ENCODE measurements at places on chromosomes 16 and 17.

DNA sequence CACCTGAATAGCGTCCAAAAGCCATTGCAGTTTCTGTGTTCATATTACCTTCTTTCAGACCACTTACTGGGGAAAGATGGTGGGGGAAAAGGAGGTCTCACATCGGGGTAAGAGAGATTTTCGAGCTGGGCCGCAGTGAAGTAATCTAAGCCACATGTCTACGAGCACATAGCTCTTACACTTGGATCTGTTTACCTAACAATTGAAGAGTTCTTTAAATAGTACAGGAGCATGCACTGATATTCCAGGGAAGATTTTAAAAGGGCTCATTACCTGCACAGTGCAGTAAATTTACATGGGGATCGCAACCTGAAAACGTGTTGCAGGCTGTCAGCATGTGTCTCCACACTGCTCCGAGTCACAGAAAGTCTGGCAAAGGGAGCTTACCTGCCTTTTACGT lies 12.6 kb downstream of the MAF start:
- no peaks in the 10 kb centered on the region for H3K36me3 ChIP-seq
- peaks cover 12% of the 10 kb centered on the region for H3K27me3 ChIP-seq
- no peak overlapping the region for H3K27ac ChIP-seq
- no peak for DNase-seq
- H3K4me1 ChIP-seq, result peaks cover 16% of the 10 kb centered on the region

DNA sequence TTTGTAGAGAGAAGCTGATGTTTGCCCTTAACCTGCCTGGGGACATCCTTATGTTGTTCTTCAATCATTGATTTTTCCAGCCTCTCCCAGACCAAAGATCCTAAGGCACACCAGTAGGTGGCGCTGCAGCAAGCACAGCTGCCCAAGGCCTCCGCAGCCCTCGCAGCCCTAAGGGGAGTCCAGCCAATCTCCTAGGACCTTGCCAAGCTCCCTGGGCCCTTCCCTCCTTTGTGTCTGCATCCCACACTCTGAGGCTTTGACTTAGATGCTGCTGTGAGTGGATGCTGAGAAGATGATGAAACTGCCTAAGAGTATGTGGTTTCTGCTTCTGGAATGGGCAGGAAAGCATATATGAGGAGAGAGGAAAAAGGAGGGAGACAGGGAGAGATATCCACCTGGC lies 47.1 kb downstream of the SPACA3 start:
- H3K4me3 ChIP-seq, result no peak overlapping the region
- H3K4me1 ChIP-seq, result no peaks in the 10 kb centered on the region
- DNase-seq, result peak; percentile 14
- H3K36me3 ChIP-seq, result no peaks in the 10 kb centered on the region

DNA sequence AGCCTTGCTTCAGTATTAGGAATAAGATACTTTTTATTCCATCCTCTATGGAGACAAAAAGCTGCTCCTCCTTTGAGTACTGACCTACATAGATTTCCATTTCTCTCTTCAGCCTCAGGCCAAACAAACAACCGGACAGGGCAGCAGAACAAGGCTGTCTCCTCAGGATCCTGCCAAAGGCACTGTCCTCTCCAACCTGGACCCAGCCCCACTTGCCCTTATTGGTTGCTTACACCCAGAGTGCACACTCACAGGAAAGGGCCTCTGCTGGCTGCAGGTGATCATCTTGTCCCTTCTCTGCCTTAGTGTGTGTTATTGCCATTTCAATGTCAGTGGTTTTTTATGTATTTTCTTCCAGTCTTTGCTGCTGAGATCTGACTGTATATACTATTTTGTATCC lies 26.6 kb downstream of the LIG3 start:
- H3K36me3 ChIP-seq, result peaks cover 59% of the 10 kb centered on the region
- H3K27ac ChIP-seq, result no peak overlapping the region
- H3K27me3 ChIP-seq, result no peaks in the 10 kb centered on the region
- peaks cover 4% of the 10 kb centered on the region for H3K4me1 ChIP-seq

- H3K27me3 ChIP-seq, result peaks cover 14% of the 10 kb centered on the region
- no peak overlapping the region for H3K4me3 ChIP-seq
- no peak overlapping the region for H3K27ac ChIP-seq
- no peak for DNase-seq
- H3K36me3 ChIP-seq, result no peaks in the 10 kb centered on the region
These were observed 28.8 kb downstream of the ATP2C2 start for GRCh38 chr16:84397090-84397489.

- no peaks in the 10 kb centered on the region for H3K27me3 ChIP-seq
- H3K36me3 ChIP-seq, result peaks cover 2% of the 10 kb centered on the region
- H3K27ac ChIP-seq, result no peak overlapping the region
- H3K4me3 ChIP-seq, result no peak overlapping the region
- H3K4me1 ChIP-seq, result peaks cover 41% of the 10 kb centered on the region
These were observed 29.7 kb downstream of the GSE1 start for GRCh38 chr16:85642762-85643358.

DNA sequence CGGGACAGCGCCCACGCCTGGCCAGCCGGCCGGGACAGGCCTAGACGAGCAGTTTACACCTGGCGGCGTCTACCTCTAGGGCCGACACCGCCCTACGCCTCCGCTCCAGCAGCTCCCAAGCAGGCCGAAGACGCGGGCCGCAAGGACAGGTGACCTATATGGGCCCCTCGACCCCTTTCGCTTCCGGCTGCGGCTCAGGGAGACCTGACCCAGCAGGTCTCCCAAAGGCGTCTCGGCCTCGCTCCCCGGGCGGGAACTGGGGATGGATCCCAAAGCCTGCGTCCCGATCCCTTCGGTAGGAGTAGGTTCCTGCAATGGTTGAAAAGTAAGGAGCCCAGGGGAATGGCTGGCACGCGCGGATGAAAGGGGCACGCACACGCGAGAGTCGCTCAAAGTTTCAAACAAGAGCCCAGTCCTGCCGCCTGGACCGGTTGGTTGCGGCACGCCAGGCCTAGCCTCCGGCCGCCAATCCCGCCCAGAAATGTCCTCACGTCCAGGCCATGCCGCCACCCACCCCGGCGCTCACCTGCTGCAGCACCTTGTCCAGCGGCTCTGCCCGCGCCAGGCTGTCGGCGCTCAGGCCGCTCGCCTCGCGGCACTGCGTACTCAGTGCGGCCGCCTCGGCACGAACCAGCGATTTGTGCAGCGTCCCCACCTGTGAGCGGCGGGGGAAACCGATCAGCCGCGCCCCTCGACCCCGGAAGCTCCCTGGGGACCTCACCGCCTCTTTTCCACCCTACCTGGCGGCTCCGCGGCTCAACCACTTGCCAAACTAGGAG lies 630 bp downstream of the ESRP2 start:
- peaks cover 12% of the 10 kb centered on the region for H3K36me3 ChIP-seq
- H3K4me1 ChIP-seq, result peaks cover 35% of the 10 kb centered on the region
- peak; percentile 24 for DNase-seq

DNA sequence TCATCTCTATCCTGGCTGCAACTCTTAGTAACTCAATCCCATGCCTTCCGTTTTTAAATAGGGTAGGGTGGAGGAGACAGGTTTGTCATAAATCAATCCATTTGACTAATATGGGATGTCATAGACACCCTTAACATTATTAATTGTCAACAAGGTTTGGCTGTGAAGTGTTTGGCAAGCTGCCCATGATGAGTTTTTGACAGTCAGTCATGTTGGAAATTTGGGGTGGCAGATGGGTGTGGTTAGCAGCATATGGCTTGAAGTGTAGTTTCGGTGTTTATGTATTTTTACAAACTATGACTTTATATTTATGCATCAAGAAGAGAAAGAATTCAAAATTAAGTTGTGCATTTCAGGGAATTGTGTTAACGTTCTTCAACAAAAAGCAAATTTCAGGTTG lies 221.8 kb upstream of the CDH5 start:
- no peak overlapping the region for H3K27ac ChIP-seq
- H3K4me3 ChIP-seq, result no peak overlapping the region
- no peak for DNase-seq
- peaks cover 4% of the 10 kb centered on the region for H3K27me3 ChIP-seq
- H3K4me1 ChIP-seq, result peaks cover 10% of the 10 kb centered on the region
- H3K36me3 ChIP-seq, result no peaks in the 10 kb centered on the region

DNA sequence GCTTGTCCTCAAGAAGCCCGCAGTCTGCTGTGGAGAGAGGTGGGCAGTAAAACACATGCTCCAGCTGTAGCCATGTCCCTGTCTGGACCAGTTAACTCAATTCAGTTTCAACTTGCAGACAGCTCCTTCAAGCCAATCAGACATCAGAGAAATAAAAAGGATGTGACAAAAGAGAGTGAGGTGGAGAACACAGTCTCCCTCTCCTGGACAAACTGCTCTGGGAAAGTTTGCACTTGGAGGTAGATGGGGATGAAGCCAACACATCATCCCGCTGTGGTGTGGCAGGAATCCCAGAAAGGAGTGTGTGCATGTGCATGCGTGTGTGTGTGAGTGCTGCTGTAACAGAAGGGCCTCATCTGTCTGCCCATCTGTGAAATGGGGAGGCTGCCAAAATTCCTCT lies 358.6 kb upstream of the ASIC2 start:
- H3K36me3 ChIP-seq, result no peaks in the 10 kb centered on the region
- H3K27me3 ChIP-seq, result peaks cover 13% of the 10 kb centered on the region
- no peak overlapping the region for H3K27ac ChIP-seq

GRCh38 chr16:9862327-9862726 lies 319.9 kb downstream of the GRIN2A start:
- H3K36me3 ChIP-seq, result no peaks in the 10 kb centered on the region
- H3K27ac ChIP-seq, result no peak overlapping the region
- H3K27me3 ChIP-seq, result no peaks in the 10 kb centered on the region
- no peak for DNase-seq

GRCh38 chr16:31427441-31428278 lies 500 bp downstream of the COX6A2 start:
- H3K36me3 ChIP-seq, result peaks cover 6% of the 10 kb centered on the region
- peaks cover 8% of the 10 kb centered on the region for H3K27me3 ChIP-seq
- H3K4me1 ChIP-seq, result peaks cover 24% of the 10 kb centered on the region
- DNase-seq, result peak; percentile 73
- H3K27ac ChIP-seq, result peak overlapping the region; percentile 88

DNA sequence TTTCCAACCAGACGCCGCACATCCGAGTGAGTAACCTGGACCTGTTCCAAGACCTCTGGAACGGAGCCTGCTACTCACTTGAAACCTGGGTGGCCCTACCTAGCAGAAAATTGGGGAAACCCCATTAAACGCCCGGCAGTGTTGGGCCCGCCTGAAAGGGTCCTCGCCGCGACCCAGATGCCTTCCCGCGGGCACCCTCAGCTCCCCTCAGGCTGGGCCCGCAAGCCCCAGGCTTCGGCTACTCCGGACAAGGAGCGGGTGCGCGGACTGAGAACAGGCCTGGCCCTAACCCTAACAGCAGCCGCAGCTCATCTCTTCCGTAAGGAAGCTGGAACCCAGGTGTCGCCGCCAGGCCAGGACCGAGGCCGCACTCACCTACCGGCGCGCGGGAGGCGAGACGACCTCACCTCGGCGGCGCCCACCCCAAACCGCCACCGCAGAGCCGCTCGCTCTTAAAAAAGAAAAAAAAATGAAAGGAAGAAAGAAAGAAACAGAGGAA lies 344 bp downstream of the PSME3IP1 start:
- peak; percentile 64 for DNase-seq
- H3K27me3 ChIP-seq, result no peaks in the 10 kb centered on the region
- peak overlapping the region; percentile 99 for H3K4me3 ChIP-seq

DNA sequence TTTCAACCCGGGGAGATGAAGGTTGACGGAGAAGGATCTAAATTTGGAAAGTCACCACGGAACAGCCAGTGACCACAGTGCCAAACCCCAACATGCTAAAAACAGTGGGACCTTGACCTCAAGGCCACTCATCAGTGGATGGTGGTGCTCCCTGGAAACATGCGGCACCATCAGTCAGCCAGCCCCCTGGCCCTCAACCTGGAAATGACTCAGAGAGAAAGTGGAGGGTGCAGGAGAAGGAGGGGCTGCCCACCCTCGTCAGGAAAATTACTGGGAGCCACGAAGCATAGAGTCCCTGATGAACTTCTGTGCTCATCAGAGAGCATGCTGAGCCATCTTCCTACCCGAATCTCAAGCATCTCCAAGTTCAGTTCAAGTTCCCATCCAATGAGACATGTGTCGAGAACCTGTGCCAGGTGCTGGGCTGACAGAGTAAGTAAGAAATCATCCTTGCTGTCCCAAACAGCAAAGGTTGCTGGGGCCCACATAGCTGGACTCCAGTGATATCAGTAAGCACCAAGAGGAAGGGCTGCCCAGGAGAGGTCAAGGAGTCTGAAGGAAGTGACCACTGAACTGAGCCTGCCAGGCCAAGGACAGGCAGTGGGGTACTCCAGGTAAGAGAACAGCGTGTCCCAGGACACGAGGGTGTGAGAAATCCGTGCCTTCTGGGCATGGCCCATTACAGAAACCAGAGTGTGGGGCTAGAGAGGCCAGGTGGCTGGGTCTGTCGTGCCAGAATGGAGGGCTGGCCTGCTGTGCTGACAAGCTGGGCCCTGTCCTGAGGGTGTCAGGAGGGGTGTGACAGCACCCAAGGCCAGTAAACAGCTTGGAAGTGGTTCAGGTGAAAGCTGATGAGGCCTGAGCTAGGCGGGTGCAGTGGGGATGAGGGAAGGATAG lies 5.2 kb downstream of the PECAM1 start:
- H3K4me3 ChIP-seq, result no peak overlapping the region
- H3K36me3 ChIP-seq, result no peaks in the 10 kb centered on the region
- H3K4me1 ChIP-seq, result no peaks in the 10 kb centered on the region
- H3K27me3 ChIP-seq, result no peaks in the 10 kb centered on the region
- peak overlapping the region; percentile 53 for H3K27ac ChIP-seq

- H3K27me3 ChIP-seq, result no peaks in the 10 kb centered on the region
- H3K27ac ChIP-seq, result no peak overlapping the region
- peak; percentile 18 for DNase-seq
- no peaks in the 10 kb centered on the region for H3K36me3 ChIP-seq
These were observed 21.7 kb upstream of the UBTF start for GRCh38 chr17:44241106-44241624.

- H3K4me1 ChIP-seq, result peaks cover 65% of the 10 kb centered on the region
- H3K27ac ChIP-seq, result peak overlapping the region; percentile 45
- H3K36me3 ChIP-seq, result peaks cover 70% of the 10 kb centered on the region
- peak; percentile 77 for DNase-seq
- no peak overlapping the region for H3K4me3 ChIP-seq
These were observed 9.3 kb downstream of the GJD3 start for GRCh38 chr17:40355123-40355803.

- no peaks in the 10 kb centered on the region for H3K4me1 ChIP-seq
- peaks cover 3% of the 10 kb centered on the region for H3K27me3 ChIP-seq
- no peak overlapping the region for H3K27ac ChIP-seq
- no peak overlapping the region for H3K4me3 ChIP-seq
- H3K36me3 ChIP-seq, result no peaks in the 10 kb centered on the region
These were observed 15.3 kb downstream of the ITGAM start for GRCh38 chr16:31274831-31275816.

DNA sequence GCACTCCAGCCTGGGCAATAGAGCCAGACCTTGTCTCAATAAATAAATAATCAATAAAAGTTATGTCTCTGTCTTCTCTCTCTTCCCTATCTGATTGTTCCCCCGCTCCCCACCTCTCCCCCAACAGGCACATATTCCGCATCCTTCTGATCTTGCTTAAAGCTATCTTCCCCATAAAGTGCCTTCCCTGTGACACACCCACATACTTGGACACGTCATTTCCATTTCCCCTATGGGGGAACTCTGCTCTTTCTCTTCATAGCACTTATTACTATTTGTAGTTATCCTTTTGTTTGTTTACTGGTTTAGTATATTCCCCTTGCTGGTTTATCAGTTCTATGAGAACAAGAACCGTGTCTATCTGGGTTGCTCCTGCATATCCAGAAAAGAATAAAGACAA lies 14.9 kb downstream of the MYO1D start:
- no peak overlapping the region for H3K27ac ChIP-seq
- H3K4me3 ChIP-seq, result no peak overlapping the region
- no peaks in the 10 kb centered on the region for H3K36me3 ChIP-seq
